ENCODE measurements at places on chromosomes 4 and X.

DNA sequence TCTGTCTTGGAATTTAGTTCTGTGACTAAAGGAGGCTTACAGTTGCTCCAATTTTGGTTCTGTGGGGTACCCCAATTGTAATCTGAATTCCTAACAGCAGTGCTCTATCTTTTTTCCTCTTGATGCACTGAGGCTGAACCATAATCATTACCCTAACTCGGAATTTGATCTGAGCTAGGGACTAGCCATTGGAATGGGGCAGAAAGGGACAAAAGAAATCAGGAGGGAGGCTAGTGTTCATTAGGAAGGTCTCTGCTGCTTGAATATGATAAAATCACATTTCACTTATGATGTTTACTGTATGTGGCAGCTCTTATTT lies 2.7 kb downstream of the KLF3 start:
- DNase-seq, result no peak

- no peak for DNase-seq
These were observed 9.1 kb upstream of the PAGE1 start for GRCh38 chrX:49704691-49705404.

GRCh38 chr4:123503698-123504363 lies 107.2 kb downstream of the SPRY1 start:
- no peak for DNase-seq

GRCh38 chrX:32150141-32150540 lies 1061.2 kb downstream of the DMD start:
- DNase-seq, result no peak

DNA sequence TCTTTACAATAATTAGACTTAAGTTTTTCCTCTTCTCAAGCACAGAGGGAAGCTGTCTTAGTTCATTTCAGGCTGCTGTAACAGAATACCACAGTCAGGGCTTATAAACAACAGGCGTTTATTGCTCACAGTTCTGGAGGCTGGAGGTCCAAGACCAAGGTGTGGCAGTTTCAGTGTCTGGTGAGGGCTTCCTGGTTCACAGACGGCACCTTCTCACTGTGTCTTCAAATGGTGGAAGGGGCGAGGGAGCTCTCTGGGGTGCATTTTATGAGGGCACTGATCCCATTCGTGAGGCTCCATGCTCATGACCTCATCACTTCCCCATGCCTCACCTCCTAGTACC lies 115.7 kb upstream of the MXRA5 start:
- no peak for DNase-seq

GRCh38 chr4:142777045-142777743 lies 68.9 kb downstream of the INPP4B start:
- peak; percentile 85 for DNase-seq

- no peak for DNase-seq
These were observed 48.5 kb downstream of the C4orf50 start for GRCh38 chr4:5969777-5970176.

DNA sequence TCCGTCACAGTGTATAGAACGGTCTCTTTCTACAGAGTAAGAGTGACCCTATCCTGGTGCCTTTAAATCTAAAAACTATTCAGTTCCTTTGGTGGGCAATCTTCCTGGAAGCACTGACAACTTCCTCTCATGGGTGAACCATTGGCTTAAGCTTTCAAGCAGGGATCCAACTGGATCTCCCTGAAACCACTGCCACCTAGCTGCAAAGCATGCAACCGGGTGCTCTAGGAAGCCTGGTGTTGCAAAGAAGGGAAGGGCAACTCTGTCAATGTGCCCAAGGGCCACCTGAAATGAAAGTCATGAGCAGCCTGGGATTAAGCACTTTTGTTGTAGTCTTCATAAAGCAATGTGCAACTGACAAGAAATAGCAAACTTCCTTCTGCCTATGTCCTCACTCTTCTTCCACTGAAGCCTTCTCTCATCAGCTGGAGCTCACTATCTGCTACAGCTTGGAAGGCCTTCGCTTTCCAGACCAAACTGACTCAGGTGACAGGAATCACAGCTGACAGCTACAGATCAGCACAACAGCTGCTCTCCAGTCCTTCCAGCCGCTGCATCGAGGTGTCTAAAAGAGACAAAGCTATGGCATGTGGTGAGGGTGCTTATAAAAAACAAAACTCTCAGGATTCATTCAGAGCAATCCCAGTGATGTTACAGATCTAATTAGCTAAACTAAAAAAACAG lies 46.1 kb downstream of the SETD7 start:
- DNase-seq, result no peak

GRCh38 chr4:74456056-74456744 lies 11.3 kb downstream of the AREG start:
- no peak for DNase-seq

DNA sequence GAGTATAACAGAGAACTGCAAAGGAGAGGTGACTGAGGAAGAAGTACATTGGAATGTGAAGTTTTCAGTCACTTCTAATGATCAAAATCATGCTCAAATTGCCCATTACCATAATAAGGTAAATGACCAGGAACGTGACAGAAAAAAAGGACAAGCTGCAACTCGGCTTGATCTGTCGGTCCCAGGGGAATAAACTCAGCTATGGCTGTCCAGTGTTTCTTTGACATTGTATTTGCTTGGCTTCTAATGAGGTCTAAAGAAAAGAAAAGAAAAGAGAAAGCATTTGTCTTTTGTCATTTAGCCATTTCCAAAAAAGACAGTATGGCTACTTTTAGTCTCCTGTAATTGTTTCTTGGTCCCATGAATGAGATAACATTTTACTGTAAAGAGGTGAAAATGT lies 25.2 kb downstream of the PHOX2B start:
- DNase-seq, result no peak

- DNase-seq, result no peak
These were observed 140.9 kb downstream of the BCOR start for GRCh38 chrX:39956803-39957394.

GRCh38 chr4:156933633-156934258 lies 37.9 kb downstream of the PDGFC start:
- DNase-seq, result peak; percentile 99

DNA sequence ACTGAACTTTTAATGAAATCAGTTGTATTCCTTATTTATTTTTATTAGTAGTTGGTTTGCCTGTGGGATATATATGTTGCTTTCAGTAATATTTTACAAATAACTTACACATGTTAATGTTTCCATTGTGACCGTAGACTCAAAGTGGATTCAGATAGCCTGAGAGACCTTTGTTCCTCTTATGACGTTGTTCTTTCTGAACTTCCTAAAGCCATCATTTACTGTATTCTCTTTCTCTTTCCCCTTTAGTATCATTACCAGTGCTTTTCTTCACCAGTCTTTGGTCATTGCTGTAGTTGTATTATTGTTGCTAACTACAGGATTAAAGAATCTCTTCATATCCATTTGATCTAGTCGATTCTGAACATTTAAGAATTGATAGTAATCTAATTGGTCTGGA lies 4.3 kb downstream of the STIM2 start:
- DNase-seq, result no peak

Data from epithelial cell of prostate (primary cell).